Immature natural killer cell (primary cell): ENCODE measurements at places on chromosomes 2 and 18.

GRCh38 chr2:9565436-9566153 is 10.0 kb upstream of the ADAM17 start:
- no peaks in the 10 kb centered on the region for H3K36me3 ChIP-seq
- no peaks in the 10 kb centered on the region for H3K4me1 ChIP-seq
- peaks cover 4% of the 10 kb centered on the region for H3K27me3 ChIP-seq
- H3K27ac ChIP-seq = no peak overlapping the region
- no peak for DNase-seq

DNA sequence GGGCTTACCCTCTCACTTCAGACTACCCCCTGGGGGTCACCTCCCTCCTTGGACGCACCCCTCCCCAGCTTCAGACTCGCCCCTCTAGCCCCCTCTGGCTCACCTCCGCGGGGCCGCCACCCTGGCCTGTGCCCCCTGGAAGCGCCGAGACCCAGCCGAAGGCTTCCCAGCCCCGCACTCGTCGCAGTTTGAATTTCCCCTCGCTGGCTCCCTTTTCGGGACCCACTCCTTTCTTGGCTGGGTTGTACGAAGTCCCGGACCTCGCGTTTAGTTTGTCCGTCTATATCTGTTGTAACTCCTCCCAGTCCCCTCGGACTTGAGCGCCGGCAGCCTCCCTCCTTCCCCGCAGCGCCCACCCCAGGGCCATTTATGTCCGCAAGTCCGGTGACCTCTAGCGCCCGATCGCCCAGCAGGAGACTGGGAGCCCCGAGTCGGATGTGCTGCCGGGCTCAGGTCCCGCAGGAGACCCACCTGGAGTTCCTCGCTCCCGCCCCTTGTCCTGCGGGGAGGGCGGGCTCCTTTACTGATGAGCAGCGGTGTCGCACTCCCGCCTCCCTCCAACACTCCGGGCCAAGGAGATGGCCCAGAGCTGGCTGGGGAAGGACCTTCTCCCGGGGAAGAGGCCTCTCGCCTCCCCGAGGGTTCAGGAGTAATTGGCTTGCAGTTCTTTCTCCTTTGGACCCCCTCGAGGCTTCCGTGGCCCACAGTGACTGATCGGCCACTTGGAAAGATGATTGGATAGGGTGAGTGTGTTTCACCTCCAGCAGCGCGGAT is 692 bp upstream of the RAX start:
- peaks cover 24% of the 10 kb centered on the region for H3K27me3 ChIP-seq
- peaks cover 4% of the 10 kb centered on the region for H3K36me3 ChIP-seq
- peaks cover 6% of the 10 kb centered on the region for H3K4me1 ChIP-seq
- DNase-seq = no peak

GRCh38 chr18:21604671-21605070 is 4.2 kb upstream of the ESCO1 start:
- no peaks in the 10 kb centered on the region for H3K36me3 ChIP-seq
- no peak for DNase-seq
- no peak overlapping the region for H3K4me3 ChIP-seq
- H3K27me3 ChIP-seq = peaks cover 16% of the 10 kb centered on the region
- H3K27ac ChIP-seq = no peak overlapping the region

- H3K36me3 ChIP-seq = no peaks in the 10 kb centered on the region
- no peak overlapping the region for H3K27ac ChIP-seq
- no peak for DNase-seq
- H3K4me1 ChIP-seq = no peaks in the 10 kb centered on the region
- H3K27me3 ChIP-seq = no peaks in the 10 kb centered on the region
These were observed 255.1 kb upstream of the CXCR4 start for GRCh38 chr2:136373029-136373428.

- H3K36me3 ChIP-seq = no peaks in the 10 kb centered on the region
- no peak for DNase-seq
- no peak overlapping the region for H3K27ac ChIP-seq
- peaks cover 55% of the 10 kb centered on the region for H3K4me1 ChIP-seq
- no peak overlapping the region for H3K4me3 ChIP-seq
These were observed 101.3 kb downstream of the CDC42EP3 start for GRCh38 chr2:37569986-37570679.

- DNase-seq = no peak
- no peaks in the 10 kb centered on the region for H3K36me3 ChIP-seq
- no peaks in the 10 kb centered on the region for H3K4me1 ChIP-seq
- no peaks in the 10 kb centered on the region for H3K27me3 ChIP-seq
These were observed 363.6 kb downstream of the CTNNA2 start for GRCh38 chr2:79876430-79876829.

DNA sequence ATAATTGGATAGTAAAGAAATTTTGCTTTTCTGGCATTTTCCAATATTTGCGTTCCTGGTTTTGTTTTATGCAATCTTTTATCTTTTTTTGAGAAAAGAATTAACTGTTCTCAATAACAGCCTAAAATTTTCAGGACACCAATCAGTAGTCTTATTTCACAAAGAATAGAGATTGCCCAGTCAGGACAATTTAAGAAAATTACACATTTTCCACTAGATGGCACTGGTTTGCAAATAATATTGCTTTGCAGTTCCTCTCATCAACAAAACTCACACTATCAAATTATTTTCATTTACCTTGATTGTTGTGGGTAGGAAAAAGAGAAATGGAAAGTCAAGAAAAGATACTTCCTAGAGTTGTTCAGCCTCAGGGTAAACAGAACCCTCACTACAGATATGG is 2.4 kb upstream of the RBM45 start:
- peaks cover 30% of the 10 kb centered on the region for H3K4me1 ChIP-seq
- no peaks in the 10 kb centered on the region for H3K36me3 ChIP-seq
- H3K27ac ChIP-seq = no peak overlapping the region
- DNase-seq = peak; percentile 32

DNA sequence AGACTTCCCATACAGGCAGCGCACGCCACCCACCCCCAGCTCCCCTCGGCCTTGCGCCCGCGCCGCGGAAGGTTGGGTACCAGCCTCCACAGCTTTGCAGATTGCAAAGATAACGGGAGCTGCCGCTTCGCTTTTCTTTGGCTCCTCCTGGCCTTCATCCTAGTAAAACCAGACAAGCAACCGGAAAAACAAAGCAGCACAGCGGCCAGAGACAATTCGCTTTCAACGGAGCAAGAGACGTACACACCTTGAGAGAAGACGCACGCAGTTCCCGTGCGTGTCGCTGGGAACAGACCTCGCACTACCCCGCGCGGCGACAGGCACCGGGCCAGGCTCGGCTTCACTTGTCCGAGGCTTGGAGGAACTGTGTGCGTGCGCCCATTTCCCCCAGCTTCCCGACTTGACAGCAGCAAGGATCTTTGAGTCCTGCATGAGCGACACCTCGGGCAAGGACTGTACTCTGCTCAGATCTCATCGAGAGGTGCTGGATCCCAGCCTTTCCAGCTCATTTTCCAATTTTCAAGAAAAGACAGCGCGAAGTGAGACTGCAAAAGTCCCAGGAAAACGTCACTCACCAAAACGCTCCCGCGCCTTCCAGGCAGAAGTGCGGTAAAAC is 964 bp downstream of the ZBTB7C start:
- peaks cover 15% of the 10 kb centered on the region for H3K4me1 ChIP-seq
- H3K27ac ChIP-seq = no peak overlapping the region
- H3K36me3 ChIP-seq = no peaks in the 10 kb centered on the region
- no peak for DNase-seq
- H3K27me3 ChIP-seq = peaks cover 32% of the 10 kb centered on the region

DNA sequence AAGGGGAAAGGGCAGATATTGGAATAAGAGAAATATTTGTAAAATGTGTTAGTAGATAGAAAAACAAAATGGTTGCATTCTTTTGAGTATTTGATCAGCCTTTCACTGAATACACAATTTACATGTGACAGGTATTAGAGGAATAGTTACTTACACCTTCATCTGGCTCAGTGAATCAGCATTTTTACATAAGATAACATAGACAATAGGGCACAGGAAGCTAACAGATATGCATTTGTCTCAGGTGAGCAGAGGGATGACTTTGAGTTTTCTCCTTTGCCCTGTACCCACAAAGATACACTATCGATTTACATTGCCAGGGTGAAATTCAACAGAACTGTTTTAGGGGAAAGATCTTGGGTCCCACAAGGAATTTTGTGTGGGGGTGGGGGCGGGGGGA is 373.1 kb upstream of the NETO1 start:
- no peaks in the 10 kb centered on the region for H3K4me1 ChIP-seq
- H3K27me3 ChIP-seq = no peaks in the 10 kb centered on the region
- no peak for DNase-seq
- no peak overlapping the region for H3K4me3 ChIP-seq
- H3K36me3 ChIP-seq = no peaks in the 10 kb centered on the region
- no peak overlapping the region for H3K27ac ChIP-seq

GRCh38 chr18:74972354-74972753 is 236.6 kb downstream of the PTGR3 start:
- no peak for DNase-seq
- H3K4me1 ChIP-seq = peaks cover 2% of the 10 kb centered on the region
- peaks cover 2% of the 10 kb centered on the region for H3K27me3 ChIP-seq
- H3K36me3 ChIP-seq = peaks cover 11% of the 10 kb centered on the region
- no peak overlapping the region for H3K27ac ChIP-seq
- no peak overlapping the region for H3K4me3 ChIP-seq

GRCh38 chr18:686339-687111 is 25.9 kb downstream of the ENOSF1 start:
- H3K27me3 ChIP-seq = no peaks in the 10 kb centered on the region
- no peak overlapping the region for H3K27ac ChIP-seq
- peaks cover 9% of the 10 kb centered on the region for H3K4me1 ChIP-seq
- H3K4me3 ChIP-seq = no peak overlapping the region
- no peak for DNase-seq

DNA sequence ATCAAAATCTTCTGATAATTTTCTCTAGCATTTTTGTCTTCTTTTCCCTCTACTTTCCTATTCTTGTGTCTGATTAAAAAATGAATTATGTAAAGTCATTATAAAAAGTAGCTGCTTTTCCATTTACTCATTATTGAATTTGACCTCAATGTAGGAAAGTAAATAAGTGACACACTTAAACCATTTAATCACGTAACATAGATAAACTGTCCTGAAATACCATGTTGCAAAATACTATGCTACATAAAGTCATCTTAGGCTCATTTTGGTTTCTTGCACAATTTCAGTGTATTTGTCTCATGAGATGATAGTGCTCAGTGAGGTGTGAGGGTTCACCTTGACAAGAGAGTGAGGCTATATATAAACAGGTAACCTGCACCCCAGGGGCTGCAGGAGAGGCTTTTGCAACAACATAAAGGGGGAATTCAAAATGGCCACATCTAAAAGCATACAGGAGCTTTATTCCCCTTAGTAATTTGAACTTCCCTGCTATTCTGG is 502.7 kb downstream of the RNF144A start:
- peaks cover 2% of the 10 kb centered on the region for H3K4me1 ChIP-seq
- peaks cover 8% of the 10 kb centered on the region for H3K27me3 ChIP-seq
- no peaks in the 10 kb centered on the region for H3K36me3 ChIP-seq
- no peak overlapping the region for H3K4me3 ChIP-seq
- DNase-seq = no peak

- peaks cover 37% of the 10 kb centered on the region for H3K4me1 ChIP-seq
- no peak overlapping the region for H3K27ac ChIP-seq
- H3K4me3 ChIP-seq = peak overlapping the region; percentile 100
- DNase-seq = no peak
These were observed 108.1 kb upstream of the CD302 start for GRCh38 chr2:159905926-159906714.

GRCh38 chr2:199147216-199147615 is 310.5 kb downstream of the SATB2 start:
- no peak overlapping the region for H3K27ac ChIP-seq
- H3K36me3 ChIP-seq = no peaks in the 10 kb centered on the region
- DNase-seq = no peak
- H3K27me3 ChIP-seq = no peaks in the 10 kb centered on the region
- no peak overlapping the region for H3K4me3 ChIP-seq

DNA sequence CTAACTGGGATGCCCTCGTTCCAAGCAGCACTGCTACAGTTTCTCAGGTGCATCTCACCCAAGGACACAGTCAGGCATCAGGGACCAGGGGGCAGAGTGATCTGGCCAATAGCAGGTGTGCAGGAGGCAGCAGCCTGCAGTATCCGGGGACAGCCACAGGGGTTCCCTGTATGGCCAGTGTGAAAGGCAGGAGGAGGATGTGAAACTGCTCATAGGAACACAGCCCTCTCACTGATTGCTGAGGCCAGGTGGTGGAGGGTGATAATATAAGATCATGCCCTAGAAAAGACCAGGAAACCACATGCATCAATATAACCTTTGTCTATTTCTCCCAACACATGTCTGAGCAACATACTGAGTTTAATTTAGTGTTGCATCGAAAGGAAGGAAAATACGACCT is 112.7 kb upstream of the TACR1 start:
- no peak for DNase-seq
- H3K27ac ChIP-seq = no peak overlapping the region
- no peaks in the 10 kb centered on the region for H3K36me3 ChIP-seq
- peaks cover under 1% of the 10 kb centered on the region for H3K27me3 ChIP-seq
- no peak overlapping the region for H3K4me3 ChIP-seq

- no peaks in the 10 kb centered on the region for H3K36me3 ChIP-seq
- no peak for DNase-seq
- H3K4me1 ChIP-seq = no peaks in the 10 kb centered on the region
- no peak overlapping the region for H3K4me3 ChIP-seq
These were observed 15.7 kb upstream of the GPC1 start for GRCh38 chr2:240419723-240420122.

DNA sequence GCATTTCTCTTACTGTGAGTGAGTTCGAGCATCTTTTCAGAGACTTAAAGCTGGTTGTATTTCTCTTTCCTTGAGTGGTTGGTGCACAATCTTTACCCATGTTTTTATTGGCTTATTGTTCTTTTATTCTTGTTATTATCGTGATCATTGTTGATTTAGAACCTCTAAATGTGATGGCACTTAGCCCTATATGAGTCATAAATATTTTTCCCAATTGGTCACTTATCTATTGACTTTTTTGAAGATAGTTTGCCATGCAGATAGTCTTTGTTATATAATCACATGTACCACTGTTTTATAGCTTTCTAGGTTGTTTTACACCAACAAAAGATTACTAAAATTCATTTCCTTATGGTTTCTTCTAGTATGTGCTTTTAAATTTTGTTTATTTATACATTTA is 141.6 kb upstream of the MSH6 start:
- H3K27me3 ChIP-seq = no peaks in the 10 kb centered on the region
- H3K4me1 ChIP-seq = no peaks in the 10 kb centered on the region
- H3K27ac ChIP-seq = no peak overlapping the region

- no peak overlapping the region for H3K4me3 ChIP-seq
- no peaks in the 10 kb centered on the region for H3K27me3 ChIP-seq
- no peak overlapping the region for H3K27ac ChIP-seq
- H3K4me1 ChIP-seq = no peaks in the 10 kb centered on the region
- H3K36me3 ChIP-seq = peaks cover 5% of the 10 kb centered on the region
These were observed 7.7 kb downstream of the ZSCAN30 start for GRCh38 chr18:35282353-35282752.

- H3K4me1 ChIP-seq = no peaks in the 10 kb centered on the region
- H3K27me3 ChIP-seq = no peaks in the 10 kb centered on the region
- H3K4me3 ChIP-seq = no peak overlapping the region
These were observed 126.3 kb upstream of the NRXN1 start for GRCh38 chr2:51158251-51158650.

DNA sequence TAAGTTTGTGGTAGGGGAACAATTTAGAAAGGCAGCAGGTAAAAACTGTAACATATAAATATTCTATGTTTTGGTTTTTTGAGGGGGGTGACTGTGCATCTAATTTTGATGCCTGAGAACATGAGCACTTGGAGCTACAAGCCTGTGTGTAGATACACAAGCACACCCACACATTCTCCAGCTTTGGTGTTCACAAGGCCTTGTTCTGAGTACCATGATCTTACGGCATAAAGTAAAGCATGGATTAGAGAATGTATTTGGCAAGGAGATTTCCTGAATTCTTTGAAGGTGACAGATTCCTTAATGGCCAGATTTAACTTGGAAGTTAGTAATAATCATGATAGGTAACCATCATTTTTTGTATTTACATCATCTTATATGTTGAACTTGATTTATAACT is 42.7 kb downstream of the MAP3K20 start:
- H3K27ac ChIP-seq = no peak overlapping the region
- H3K36me3 ChIP-seq = no peaks in the 10 kb centered on the region
- H3K27me3 ChIP-seq = peaks cover 9% of the 10 kb centered on the region

GRCh38 chr2:3377279-3377611 is 373 bp downstream of the EIPR1 start:
- peaks cover 28% of the 10 kb centered on the region for H3K27me3 ChIP-seq
- peaks cover 54% of the 10 kb centered on the region for H3K4me1 ChIP-seq
- H3K36me3 ChIP-seq = peaks cover 4% of the 10 kb centered on the region
